Activated B cell treated with CpG ODN at 0.5 μM for 24 hours (primary cell): ENCODE measurements at places on chromosomes 1 and 21. TPM values are rescaled to one million over a fixed set of nuclear protein-coding genes. Genes with fewer than 3 reads are reported as not detected.

DNA sequence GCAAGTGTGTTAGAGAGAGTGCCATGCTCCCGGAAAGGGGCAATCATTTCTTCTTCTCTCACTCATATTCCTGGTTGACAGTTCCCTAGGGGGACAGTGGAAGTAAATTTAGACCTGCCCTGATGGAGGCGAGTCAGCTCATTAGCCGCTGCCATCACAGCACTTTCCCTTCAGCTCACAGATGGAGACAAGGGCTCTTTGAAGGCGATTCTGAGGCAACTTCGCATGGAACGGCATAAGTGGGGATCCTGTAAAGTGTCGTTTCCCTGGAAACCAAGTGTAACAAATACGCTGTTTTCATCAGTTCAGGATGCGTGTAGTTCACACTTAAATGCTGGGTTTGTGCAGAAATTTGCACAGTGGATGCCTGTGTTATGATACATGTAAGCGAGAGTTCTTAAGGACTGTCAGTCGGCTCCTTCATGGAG, 114.5 kb upstream of the TMPRSS15 start:
- no peak for DNase-seq

DNA sequence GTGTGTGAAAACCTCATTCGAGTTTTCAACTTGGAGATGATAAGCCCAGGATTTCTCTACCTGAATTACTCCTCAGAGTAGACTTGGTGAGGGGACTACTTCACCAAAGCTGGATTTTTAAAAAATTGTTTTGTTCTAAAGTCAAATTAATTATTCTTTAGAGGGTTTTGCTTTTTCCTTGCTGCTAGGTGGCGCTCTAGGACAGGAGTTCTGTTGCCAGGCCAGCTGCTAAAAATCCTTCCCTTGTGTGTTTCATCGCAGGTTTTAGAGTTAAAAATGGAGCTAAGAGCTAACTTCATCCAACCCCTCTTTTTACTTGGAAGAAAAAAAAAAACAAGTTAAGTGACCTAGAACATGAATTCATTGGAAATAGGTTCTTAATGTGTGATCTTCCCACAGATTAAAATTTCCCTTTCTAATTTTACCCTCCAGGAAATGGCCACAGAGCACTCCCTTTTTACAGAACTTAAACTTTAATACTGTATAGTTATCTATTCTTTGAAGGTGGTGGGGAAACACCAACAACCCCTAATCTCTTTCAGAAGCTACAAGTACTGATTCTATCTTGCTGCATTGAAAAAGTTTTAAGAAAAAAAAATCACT, 36.7 kb upstream of the FAM163A start:
- no peak for DNase-seq

- DNase-seq, result no peak
Measured at GRCh38 chr1:32991386-32991785, 26.8 kb upstream of the RNF19B start.

DNA sequence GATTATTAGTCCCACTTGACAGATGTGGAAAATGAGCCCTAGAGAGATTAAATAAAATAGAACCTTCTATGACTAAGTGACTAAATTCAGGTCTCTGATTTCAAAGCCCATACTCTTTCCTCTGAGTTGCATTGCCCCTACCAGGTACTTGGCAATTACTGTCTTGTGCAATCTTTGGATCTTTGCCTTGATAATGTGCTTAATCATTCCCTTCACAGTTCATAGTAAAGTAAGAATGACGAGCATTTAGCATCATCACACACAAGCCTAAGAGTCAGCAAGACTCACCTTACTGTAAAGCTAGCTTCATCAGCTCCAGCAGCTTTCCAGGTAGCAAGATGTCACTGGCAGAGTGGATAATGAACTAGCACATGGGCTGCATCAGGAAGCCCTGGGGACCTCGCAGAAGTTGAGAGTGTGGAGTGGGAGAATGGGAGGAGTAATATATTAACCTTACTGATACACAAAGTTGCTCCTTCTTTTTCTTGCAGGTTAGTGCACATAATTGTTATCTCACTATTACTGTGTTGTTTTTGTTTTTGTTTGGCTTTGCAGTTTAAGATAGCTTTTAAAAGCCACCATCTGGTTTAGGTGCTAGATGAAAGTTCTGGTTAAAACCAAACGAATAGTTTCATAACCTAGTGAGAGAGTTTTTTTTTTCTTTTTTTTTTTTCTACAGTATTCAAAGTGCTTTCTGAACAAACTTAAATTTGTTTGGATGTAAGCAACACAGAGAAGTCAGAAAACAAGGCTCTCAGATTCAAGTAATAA, 71.8 kb downstream of the PBX1 start:
- no peak for DNase-seq

Gene IRF6
- total RNA-seq, result 0.42 and 0.81 TPM in 2 replicates
